ENCODE measurements at places on chromosomes 3 and 15.

DNA sequence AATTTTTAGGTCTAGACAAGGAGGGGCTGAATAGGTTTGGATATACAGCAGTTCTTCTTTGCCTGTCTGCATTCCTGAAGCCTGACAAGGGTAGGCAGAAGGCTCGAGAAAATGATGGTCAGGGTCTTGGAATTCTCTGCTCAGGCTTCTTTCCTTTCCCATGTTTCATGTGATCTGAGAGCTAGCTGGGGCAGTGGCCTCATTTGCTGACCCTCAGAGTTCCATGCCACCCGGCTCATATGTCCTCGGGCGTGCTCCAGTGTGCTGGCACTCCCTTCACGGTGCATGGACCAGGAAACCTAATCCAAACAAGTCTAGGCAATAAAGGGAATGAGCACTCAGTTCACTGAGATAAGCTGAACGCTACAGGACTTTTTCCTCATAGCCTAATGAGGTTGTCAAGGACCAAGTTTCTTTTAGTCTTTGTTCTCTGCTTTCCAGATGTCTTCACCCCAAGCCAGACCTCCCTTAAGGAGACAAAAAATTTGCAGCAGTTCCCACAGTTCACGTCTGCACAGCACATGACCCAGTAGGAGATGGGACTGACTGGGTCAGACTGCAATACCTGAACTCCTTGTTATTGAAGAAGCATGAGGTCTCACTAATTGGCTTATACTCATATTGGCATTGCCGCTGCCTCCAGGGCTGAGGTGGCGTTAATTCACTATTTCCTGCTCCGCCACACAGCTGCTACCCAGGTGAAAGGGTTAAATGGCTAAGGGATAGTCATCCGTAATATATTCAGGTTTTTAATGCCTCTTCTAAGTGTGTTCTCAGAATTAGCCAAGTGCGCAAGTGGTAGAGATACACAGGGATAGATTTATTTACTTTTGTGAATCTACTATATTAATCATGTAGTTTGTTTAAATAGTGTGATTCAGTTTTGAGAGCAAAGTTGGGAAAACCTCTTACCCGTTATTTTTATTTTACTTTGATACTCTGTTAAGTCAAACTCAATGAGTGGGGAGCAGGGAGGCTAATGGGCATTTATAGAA, 15.3 kb upstream of the RTP4 start:
- no peak for DNase-seq

DNA sequence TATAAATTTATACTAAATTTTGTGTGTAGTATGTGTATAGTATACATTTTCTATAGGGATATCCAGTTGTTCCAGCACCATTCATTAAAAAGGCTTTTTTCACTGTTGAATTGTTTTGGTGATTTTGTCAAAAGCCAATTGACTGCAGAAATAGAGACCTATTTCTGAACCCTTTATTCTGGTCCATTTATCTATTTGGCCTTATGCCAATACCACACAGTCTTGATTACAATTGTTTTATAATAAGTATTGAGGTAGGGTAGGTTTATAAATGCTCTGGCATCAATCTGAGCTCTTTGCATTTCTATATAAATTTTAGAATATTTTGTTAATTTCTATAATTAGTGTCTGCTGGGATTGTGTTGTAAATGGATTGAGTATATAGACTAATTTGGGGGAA, 6.5 kb upstream of the OPA1 start:
- DNase-seq, result no peak

GRCh38 chr3:128663151-128663550, 12.5 kb upstream of the RPN1 start:
- no peak for DNase-seq

- no peak for DNase-seq
Measured at GRCh38 chr15:74400313-74400860, 32.9 kb upstream of the CYP11A1 start.

DNA sequence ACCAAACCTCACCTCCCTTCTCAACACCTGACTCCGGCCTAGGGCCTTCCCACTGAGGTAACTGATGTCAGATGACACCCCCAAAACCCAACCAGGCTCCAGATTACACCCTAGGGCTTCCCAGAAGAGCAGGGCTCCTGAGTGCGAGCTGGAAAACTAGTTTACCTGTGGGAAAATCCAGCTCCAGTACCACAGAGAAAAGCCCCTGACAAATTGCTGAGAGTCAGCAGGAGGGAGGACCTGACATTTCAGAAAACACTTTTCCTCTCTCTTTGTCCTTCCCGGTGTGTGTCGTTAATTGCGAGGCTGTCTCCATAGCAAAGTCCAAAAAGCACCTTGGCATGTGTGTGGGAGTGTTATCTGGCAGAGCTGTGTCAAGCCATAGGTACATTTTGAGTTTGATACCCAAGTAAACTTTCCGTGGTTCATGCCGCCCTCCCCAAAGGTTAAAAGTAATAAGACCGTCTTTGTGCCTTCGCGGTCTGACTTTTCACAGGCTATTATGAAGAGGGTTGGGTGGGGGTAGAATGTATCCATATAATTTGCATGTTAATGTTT, 79.8 kb upstream of the FNDC3B start:
- no peak for DNase-seq

GRCh38 chr3:56780936-56781335, 20.8 kb downstream of the ARHGEF3 start:
- no peak for DNase-seq

- no peak for DNase-seq
Measured at GRCh38 chr3:189519458-189519857, 111.7 kb upstream of the TP63 start.

DNA sequence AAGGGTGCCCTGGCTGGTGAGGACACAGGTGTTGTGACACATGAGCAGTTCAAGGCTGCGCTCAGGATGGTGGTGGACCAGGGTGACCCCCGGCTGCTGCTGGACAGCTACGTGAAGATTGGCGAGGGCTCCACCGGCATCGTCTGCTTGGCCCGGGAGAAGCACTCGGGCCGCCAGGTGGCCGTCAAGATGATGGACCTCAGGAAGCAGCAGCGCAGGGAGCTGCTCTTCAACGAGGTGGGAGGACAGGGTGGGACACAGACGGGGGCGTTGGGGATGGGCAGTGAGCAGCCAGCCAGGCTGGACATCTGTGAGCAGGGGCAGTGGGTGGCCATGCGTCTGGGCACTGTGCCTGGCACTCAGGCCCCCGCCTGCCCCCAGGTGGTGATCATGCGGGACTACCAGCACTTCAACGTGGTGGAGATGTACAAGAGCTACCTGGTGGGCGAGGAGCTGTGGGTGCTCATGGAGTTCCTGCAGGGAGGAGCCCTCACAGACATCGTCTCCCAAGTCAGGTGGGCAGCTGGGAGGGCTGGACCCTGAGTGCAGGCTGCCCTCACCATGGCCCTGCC, 10.3 kb downstream of the ANKRD63 start:
- no peak for DNase-seq

DNA sequence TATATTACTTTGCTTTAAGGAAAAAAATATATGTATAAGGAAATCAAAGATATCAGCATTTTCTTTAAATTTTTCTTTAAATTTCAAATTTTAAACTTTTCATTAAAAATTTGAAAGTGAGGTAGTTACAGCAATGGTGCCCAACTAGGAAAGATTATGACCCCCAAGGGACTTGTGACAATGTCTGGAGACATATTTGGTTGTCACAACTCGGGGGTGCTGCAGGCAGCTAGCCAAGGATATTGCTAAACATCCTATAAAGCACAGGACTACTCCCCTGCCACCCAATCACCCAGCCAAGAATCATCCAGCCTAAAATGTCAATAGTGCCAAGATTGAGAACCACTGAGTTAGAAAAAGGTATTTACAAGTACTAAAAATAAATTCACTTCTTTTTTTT, 57.3 kb downstream of the SLC4A7 start:
- no peak for DNase-seq

DNA sequence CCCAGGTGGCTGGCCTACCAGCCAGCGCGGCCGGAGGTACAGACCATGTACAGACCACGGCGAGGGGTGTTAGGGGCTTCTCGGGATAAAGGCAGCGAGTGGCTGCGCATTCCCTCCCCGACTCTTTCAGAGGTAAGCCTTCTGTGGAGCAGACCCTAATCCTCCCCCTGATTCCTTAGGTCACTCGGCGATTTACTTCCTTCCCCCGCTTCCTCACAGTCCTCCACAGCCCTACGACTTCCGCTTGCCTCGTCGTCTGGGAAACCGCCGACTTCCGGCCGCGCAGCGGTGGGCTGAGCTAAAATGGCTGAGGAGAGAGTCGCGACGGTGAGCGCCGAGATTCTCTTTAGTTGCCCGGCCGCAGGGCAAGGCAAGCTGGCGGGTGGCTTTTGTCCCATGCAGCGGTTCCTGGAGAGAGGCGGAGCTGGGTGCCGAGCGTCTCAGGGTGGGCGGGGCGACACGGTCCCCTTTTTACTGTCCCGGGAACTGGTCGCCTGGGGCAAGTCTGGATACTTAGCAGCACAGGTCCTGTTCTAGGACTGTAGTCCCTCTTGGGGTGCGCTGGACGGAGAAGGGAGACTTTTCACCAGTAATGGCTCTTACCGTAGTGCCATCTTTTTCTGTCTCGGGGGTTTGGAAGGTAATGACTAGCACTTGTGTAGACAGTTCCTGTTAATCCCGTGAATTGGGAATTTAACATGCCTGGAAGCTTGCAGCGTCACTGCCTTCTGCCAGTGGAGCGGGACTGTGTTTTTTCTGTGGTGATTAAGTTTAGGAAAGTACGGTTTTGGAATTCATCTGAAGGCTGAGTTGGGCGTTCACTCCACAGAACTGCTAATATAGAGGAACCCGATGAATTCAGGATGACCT, at the start of the genes BBS4 and HIGD2B:
Gene BBS4 (plus strand): TSS at position 283 of the 870 bp plus-strand sequence. CDS start 21 bp downstream, at position 304.
Gene HIGD2B (minus strand): TSS at position 258 of the 870 bp plus-strand sequence. CDS start 9,808 bp downstream, outside the sequence.
- peak; percentile 79 for DNase-seq

GRCh38 chr15:36737430-36737891, 158.0 kb downstream of the CDIN1 start:
- no peak for DNase-seq

GRCh38 chr3:177591379-177591778, 394.1 kb upstream of the TBL1XR1 start:
- no peak for DNase-seq

- no peak for DNase-seq
Measured at GRCh38 chr3:108677811-108678210, 79.4 kb downstream of the RETNLB start.

DNA sequence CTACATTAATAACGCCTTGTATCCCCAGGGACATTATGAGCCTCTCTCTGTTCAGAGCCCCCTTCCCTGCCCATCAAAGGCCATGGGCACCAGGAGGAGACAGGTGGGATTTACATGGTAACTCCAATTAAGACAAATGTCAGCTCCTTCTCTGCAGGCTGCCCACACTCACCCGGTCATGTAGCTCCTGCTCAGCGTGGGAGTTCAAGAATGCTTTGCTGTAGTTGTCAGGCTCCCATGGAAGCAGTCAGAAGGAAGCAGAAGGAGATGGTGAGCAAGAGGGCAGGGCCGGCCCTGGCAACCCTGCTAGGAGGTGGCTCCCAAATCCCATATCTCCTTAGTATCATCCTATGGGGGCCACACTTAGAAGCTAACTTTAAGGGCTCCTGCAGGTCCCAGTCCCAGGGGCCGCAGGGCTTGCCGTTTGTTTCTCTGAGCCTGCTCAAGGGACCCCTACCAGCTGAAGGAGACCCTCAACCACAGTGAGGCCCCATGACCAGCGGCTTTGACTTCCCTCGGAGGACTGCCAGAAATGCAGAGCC, 218.4 kb upstream of the TLE3 start:
- no peak for DNase-seq

- DNase-seq, result no peak
Measured at GRCh38 chr3:152175528-152175889, 93.2 kb upstream of the MBNL1 start.

- DNase-seq, result no peak
Measured at GRCh38 chr3:41223691-41224090, 24.4 kb downstream of the CTNNB1 start.

DNA sequence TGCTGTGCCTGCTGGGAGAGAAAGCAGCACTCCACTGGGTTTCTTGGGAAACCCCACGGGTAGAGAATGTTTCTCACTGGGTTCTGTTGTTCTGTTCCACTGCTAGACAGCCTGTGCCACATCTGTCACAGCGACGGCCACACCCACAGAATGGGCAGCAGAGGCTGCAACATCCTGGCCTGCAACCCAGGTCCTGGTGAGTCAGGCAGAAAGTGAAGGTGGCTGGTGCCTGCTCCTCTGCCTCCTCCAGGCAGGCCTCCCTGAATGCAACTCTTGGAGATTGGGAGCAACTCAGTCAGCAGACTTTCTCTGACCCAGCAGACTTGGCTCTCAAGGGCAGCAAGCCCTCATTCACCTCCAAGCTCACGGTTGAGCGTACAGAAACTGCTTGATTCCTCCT, 13.0 kb downstream of the C3orf18 start:
- DNase-seq, result no peak

DNA sequence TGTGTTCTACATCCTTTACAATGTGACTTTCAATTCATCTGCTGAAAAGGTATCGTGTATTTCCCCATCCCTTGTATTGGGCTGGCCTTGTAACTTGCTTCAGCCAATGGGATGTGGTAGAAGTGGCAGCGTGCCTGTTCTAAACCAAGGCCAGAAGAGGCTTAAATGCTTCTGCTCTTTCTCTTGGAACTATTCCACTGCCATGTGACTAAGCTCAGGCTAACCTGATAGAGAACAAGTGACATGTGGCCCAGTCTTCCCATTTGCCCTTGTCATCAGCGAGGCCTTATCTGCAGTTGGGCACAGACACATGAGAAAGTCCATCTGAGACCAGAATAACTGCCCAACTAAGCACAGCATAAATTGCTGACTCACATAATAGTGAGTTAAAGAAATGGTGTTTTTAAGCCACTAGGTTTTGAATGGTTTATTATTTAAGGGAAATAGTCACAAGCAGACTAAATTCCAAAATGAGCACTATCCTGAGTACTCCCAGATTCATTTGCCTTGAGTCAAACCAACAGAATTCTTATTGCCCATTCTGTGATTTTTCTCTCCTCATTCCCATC, 230.2 kb downstream of the CPNE4 start:
- no peak for DNase-seq

DNA sequence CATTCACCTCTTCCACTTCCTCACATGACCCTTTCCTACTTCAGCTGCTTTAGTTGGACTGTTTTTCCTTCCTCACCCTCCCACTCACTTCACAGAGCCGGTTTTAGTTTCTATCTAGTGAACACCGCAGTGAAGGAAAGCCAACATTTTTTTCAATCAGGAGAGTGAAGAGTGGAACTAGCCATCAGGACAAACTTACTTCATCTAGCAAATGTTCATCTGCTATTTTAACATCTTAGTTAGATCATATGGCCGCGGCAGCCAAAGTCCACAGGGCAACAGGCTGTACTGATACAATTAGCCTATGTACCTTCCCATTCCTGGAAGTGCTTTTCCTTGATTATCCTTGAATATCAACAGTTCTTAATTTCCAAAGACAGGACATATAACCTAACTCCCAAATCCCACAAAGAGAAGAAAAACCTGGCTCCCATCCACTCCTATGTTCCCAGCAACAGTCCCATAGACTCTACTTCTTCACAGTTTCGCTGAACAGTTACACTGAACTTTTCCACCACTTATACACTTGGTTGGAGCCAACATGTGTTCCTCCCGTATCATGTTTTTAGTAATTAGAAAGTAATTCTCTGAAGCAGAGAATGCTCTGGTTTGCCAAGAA, 456.2 kb upstream of the THBS1 start:
- DNase-seq, result no peak

GRCh38 chr3:45773072-45773471, 23.3 kb downstream of the SLC6A20 start:
- no peak for DNase-seq

All from CD4-positive, alpha-beta T cell treated with Interleukin-6 at 100 ng/mL for 8 hours (primary cell).